ENCODE measurements at places on chromosomes 4 and X.
A peak's percentile ranks its signal among the peaks of the same experiment; 100 is the strongest.

DNA sequence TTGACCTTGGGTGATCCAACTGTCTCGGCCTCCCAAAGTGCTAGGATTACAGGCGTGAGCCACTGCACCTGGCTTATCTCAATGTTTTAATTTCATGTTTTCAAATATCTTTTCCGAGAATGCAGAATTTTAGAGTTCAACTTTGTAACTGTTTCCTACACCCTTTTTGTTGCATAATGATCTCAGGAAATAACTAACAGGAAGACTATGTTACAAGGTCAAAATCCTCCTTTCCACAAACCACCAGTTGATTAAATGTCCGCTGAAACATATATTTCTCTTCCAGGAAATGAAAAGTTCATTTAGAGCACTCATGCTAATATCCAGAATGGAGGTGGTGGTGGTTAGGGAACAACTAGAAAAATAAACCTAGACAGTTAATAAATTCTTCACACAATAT, 377.8 kb downstream of the PPP4R3C start:
- no peak for DNase-seq

GRCh38 chr4:129233691-129234090, 137.7 kb downstream of the C4orf33 start:
- DNase-seq: no peak

- DNase-seq: no peak
Measured at GRCh38 chr4:83283181-83283580, 1.4 kb downstream of the COQ2 start.

DNA sequence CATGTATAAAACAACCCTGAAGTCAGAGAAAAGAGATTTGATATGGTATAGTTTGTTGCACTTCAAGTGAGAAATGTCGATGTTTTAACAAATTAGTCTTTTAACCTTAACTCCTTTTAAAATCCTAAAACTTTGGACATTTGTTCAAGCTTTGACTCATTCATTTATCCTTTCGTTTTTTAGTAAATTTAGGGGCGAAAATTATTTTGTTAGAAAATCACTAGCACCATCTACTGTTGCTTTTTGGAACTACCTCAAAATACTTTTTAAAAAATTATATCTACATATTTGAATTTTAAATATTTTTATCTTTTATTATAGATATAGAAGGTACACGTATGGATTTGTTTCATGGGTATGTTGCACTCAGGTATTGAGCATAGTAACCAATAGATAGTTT, 165.1 kb upstream of the POF1B start:
- no peak for DNase-seq

- DNase-seq: peak; percentile 13
Measured at GRCh38 chrX:107324493-107325310, 118.3 kb downstream of the DNAAF6 start.

DNA sequence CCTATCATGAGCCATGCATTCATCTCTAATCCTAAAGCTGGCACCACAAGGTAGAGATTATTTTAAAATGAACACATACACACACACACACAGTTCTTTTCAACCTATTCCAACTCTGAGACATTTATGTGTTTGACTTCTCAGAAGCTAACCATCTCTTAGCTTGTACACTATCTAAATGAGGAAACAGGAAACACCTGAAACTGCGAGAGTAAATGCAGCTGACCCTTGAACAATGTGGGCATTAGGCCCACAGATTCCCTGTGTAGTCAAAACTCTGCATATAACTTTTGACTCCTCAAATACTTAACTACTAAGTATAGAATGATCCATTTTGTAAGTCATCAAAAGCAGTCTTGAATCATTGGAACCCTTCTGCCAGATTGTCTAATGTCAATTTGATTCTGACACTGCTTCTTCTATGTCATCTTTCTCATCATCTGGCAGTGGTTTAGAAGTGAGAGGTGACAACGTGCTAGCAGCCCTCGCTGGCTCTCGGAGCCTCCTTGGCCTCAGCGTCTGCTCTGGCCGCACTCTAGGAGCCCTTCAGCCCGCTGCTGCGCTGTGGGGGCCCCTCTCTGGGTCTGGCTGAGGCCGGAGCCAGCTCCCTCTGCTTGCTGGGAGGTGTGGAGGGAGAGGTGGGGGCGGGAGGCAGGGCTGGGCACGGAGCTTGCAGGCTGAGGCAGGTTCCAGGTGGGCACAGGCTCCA, 21.4 kb upstream of the IL15 start:
- no peak for DNase-seq

DNA sequence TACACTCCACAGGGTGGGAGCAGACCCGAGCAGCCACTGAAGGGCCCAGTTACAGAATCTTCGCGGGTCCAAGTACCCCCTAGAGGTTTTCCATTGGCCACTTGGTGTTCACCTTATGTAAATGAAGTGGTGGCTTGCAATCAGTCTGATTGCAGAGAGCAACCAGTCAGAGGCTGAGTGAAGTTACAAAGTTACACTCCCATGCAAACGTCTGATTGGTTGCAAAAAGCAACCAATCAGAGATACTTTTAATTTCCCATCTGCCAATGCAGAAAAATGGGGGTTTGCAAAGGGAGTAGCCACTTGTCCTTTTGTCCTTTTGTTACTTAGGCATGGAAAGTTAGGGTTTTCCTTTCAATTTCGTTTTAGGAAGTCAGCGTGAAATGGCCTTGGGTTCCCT, 27.0 kb upstream of the NKAP start:
- DNase-seq: no peak

GRCh38 chrX:11759172-11759460, 1.1 kb downstream of the MSL3 start:
- no peak for DNase-seq

GRCh38 chr4:16034010-16034748, 49.6 kb downstream of the PROM1 start:
- DNase-seq: no peak

DNA sequence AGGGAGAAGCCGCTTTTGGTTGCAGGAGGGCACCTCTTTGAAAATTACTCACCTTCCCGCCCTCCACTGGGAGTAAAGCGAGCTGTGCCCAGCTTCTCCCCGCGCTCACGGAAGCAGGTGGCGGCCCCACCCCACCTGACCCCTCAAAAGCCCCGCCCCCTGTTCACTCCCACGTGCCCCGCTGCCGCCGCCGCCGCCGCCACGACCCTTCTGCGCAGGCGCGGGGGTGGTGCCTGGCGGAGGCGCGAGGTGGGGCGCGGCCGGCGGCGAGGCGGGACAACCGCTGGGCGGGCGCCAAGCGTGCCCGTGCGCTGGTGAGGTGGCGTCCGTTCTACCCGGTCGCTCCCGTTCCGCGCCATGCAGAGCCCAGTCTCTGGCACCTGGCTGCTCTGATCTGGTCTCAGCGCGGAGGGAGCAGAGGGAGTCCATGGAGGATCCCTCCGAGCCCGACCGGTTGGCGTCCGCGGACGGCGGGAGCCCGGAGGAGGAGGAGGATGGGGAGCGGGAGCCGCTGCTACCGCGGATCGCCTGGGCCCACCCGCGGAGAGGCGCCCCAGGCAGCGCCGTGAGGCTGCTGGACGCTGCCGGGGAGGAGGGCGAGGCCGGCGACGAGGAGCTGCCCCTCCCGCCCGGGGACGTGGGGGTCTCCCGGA, at the start of gene PI4K2B:
Gene PI4K2B, plus strand, starts transcription at position 297 of the 653 bp plus-strand sequence. Its CDS starts 131 bp downstream, at position 428.
- peak; percentile 91 for DNase-seq

GRCh38 chrX:148459343-148459742, 41.1 kb upstream of the AFF2 start:
- no peak for DNase-seq

- no peak for DNase-seq
Measured at GRCh38 chr4:78237360-78237759, 180.2 kb downstream of the FRAS1 start.

DNA sequence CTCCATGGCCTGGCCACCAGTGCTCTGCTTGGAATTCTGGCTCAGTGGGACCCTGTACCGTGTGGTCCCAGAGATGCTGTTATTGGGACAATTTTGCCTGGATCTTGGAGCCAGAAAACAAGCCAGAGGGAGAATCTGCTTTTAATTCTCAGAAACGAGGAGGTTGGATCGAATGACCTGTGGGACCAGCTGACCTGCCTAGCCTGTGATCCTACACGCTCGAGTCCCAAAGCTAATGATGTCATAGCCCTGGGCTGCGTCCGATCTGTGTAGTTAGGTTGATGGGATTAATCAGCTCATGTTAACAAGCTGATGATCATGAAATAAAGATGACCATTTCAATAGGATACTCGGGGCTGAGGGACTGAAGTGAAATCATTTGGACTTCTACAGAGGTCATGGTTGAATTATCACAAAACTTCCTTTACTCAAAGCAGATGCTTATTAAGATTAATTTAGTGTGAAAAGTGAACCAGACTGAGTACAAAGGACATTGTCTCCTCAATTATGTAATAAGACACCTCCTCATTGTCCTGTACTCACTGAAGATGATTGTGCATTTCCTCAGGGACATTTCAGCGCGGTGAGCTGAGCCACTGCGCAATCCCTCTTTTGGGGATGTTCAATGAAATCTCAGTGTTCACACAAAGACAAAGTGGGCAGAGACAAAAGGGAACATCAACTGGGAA, 51.9 kb upstream of the STX18 start:
- no peak for DNase-seq

GRCh38 chr4:118968813-118969212, 80.2 kb downstream of the SYNPO2 start:
- DNase-seq: no peak

DNA sequence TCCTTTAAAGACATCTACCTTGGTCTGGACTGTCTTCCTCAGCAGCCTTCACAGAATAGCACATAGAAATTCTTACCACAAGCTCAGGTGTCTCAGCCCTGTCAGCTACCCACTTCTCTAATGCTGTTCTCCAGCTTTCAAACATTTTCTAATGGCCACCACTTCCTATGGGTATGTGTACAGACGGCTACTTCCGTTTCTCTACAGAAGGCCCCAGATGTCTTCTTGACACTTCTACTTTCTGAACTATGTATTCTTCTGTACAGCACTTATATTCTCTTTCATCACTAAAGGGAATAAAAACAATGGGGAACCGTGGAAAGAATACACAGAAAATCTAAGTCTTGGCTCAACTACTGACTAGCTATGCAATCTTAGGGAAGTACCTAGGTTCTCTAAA, 13.3 kb downstream of the OPHN1 start:
- DNase-seq: no peak

GRCh38 chr4:100086766-100087431, 103.4 kb downstream of the DDIT4L start:
- DNase-seq: no peak

DNA sequence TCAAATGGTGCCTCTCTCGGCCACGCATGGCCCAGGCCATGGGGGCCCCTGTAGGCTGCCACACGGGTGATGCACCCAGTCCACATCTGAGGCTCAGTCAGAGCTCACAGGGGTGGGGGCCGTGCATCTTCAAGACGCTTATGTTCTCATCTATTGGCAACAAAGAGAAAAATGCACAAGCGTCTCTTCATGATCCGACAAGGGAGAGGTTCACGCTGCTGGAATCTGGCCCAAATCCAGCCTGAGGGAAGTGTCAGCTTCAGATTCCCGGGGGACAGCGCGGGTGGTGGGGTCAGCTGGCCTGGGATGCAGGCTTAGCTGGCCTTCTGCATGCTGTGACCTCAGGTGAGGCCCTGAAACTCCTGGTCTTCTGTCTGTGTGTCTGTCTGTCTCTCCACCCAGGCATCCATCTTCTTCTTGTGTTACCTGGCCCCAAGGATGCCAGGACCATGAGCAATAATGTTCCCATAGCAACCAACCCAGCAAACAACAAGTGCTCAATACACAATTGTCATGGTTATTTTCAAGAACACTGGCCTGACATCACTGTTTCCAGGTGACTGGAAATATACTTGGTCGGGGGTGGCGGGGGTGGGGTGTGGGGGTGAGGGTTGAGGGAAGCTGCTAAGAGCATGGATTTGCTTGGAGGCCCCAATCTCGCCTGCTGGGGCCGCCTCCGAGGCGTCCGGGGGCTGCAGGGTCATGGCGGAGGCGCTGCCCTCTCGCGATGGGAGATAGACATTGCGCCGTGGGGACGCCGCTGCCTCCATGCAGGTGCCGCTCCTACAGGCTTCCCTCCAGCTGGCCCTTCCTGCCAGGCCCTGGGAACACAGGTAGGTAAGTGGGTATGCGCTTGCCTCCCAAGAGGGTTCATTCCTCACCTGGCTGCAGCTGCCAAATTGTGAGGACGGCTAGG, 48.3 kb downstream of the ABLIM2 start:
- peak; percentile 85 for DNase-seq

GRCh38 chrX:110846071-110846470, 50.5 kb upstream of the CHRDL1 start:
- DNase-seq: no peak

DNA sequence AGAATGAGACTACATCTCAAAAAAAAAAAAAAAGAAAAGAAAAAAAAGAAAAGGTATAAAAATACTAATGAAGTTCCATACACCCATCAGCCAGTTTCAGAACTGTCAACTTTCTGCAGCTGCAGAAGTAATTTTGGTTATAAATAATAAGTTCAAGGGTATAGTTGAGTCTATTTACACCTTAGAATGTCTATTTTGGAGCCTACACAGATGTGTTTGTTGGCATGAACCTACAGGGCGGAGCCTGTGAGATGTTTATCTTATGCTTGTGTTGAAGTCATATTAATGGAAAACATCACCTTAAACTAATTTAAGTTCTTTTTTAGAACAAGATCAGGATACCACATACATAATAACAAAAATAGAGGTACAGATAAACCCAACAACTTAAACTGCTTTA, 85.8 kb downstream of the RAPGEF2 start:
- DNase-seq: no peak

DNA sequence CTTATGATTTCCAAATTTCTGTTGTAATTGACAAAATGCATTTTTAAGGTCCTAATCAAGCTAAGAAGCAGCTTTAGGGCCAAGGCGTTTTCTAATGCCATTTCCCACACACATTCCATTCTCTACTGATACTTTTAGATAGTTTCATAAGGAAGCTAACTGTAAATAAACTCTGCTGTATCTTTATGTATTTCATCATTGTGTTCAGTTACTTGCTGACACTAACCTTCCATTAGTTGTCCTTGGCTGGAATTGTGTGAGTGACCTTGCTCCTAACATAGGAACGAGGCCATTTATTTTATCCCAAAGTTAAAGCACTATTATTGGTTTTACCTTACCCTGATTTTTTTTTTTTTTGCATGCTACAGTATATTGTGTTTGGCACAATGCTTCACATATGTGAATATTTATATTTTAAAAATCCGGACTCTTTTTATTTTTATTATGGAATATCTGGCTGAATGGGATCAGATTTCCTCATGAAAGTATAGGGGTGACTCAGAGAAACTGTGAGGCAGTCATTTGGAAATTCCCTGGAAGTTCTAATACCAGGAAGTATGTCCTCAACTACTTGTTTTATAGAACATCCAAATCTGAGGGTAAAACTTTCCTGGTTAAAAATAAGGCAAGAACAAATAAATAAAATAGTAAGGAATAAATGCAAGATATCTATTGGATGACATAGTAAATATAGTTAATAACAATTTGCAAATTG, 62.7 kb upstream of the SORBS2 start:
- peak; percentile 65 for DNase-seq

GRCh38 chr4:169802873-169803272, 45.1 kb upstream of the HPF1 start:
- no peak for DNase-seq

GRCh38 chr4:11497972-11498371, 69.3 kb upstream of the HS3ST1 start:
- DNase-seq: peak; percentile 84

- no peak for DNase-seq
Measured at GRCh38 chr4:89579771-89580170, 257.2 kb downstream of the SNCA start.

GRCh38 chr4:114378305-114378903, 220.2 kb upstream of the UGT8 start:
- DNase-seq: peak; percentile 32

GRCh38 chr4:1783015-1783414, 10.1 kb upstream of the FGFR3 start:
- DNase-seq: no peak

- DNase-seq: no peak
Measured at GRCh38 chr4:27973056-27973455, 1112.4 kb downstream of the STIM2 start.

GRCh38 chr4:116811730-116812129, 273.6 kb downstream of the TRAM1L1 start:
- DNase-seq: no peak
